H4 (cell line): ENCODE measurements at places on chromosomes 7 and 10.

GRCh38 chr10:72038458-72039001, 49.8 kb downstream of the SPOCK2 start:
- no peak for DNase-seq

DNA sequence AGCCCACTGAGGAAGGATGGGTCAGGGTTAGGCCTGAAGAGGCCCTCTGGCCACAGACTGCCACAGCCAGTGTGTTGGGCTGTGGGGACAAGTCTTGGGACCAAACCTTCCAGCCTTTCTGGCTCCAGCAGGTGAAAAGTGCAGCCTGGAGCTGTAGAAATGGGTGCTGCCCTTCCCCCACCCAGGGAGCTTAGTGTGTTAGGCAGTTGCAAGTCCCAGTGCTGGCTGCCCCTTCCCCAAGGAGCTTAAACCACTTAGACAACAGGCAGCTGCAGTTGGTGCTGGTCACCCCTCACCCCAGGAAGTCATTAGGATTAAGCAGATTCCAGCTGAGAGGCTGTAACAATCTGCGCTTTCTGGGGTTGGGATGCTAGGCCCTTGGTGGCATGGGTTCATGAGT, 563.3 kb downstream of the NRG3 start:
- no peak for DNase-seq

- DNase-seq = no peak
Observed at GRCh38 chr10:31581741-31582323, 262.8 kb downstream of the ZEB1 start.

- DNase-seq = no peak
Observed at GRCh38 chr10:95835149-95835860, 72.5 kb upstream of the CC2D2B start.

GRCh38 chr10:73590881-73591799, at the start of gene USP54:
TSS of gene USP54 (minus strand) at chr10:73591342. CDS start at chr10:73575658, 15,684 bp downstream.
- peak; percentile 85 for DNase-seq
